ENCODE measurements at places on chromosomes 5 and 9.

- no peak for DNase-seq
Measured at GRCh38 chr5:91145333-91145620, 237.8 kb downstream of the ARRDC3 start.

- no peak for DNase-seq
Measured at GRCh38 chr9:134809292-134809691, 71.3 kb upstream of the FCN2 start.

GRCh38 chr5:112436144-112436543, 17.1 kb upstream of the EPB41L4A start:
- no peak for DNase-seq

DNA sequence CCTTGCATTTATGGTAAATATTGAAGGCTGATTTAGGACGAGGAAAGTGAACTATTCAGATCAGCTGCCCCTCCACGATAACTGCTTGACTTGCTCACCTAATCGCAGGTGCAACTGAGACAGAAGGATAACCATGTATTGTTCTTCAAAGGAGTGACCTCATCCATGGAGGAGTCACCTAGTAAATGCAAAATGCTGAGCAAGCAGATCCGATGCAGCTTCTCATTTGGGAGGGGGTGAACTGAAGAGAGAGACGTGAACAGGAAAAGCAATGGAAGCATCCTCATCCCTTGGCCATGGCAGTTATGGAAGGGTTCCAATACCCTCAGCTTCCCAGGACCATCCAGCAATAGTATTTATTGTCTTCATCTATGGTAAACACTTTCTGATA, 47.5 kb downstream of the RASGRF2 start:
- no peak for DNase-seq

- DNase-seq: no peak
Measured at GRCh38 chr5:142283304-142283703, 41.5 kb downstream of the SPRY4 start.

Data from fibroblast of skin of right quadriceps (primary cell).